CD8-positive, alpha-beta memory T cell (primary cell): ENCODE measurements at places on chromosomes 2 and 18. TPM values are rescaled to one million over a fixed set of nuclear protein-coding genes. Genes with fewer than 3 reads are reported as not detected.

LBH gene
- total RNA-seq, result 121 TPM

MYCN gene
- not detected for total RNA-seq

EGR4 gene
- total RNA-seq, result 0.31 TPM

NR4A2 gene
- total RNA-seq, result 19.7 TPM

DSG1 gene
- total RNA-seq, result not detected

- no peaks in the 10 kb centered on the region for H3K4me1 ChIP-seq
- no peak for DNase-seq
Measured at GRCh38 chr2:182359990-182360662, 66.7 kb downstream of the PDE1A start.

DNA sequence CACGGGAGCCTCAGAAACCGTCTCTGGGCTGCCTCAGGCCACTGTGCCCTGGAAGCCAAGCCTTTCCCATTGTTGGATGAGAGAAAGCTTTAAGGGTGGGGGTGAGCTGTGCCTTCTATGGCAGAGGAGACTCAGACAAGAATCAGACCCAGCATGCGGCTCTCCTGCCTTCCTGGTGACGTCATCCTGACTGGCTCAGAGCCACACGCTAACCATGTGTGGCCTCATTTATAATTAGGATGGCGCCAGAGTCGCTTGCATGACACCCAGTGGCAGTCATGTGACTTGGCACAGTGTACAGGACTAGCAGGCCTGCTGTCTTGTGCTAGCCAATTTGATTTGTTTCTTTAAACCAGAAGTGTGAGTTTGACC is 99.1 kb downstream of the SH3BP4 start:
- no peaks in the 10 kb centered on the region for H3K27me3 ChIP-seq
- no peak overlapping the region for H3K27ac ChIP-seq
- no peak overlapping the region for H3K4me3 ChIP-seq
- H3K4me1 ChIP-seq, result no peaks in the 10 kb centered on the region
- no peaks in the 10 kb centered on the region for H3K36me3 ChIP-seq
- DNase-seq, result no peak

- DNase-seq, result no peak
- no peak overlapping the region for H3K27ac ChIP-seq
Measured at GRCh38 chr2:17672583-17673317, 80.9 kb downstream of the SMC6 start.

DNA sequence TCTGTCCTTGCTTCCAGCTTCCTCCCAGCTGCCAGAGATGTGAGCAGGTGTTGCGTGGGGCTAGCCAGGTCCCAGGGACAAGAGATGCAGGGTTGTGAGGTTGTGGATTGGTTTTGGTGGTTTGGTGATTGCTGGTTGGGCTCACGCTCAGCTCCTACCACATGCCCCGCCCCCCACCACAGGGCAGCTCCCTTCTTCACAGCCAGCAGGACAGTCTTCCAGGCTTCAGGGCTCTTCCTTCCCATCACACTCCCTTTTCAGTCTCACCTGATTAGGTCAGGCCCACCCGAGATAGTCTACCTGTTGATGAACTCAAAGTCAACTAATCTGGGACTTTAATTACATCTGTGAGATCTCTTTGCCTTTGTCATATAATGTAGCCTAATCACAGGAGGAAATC is 52.0 kb upstream of the GLI2 start:
- no peaks in the 10 kb centered on the region for H3K27me3 ChIP-seq
- no peaks in the 10 kb centered on the region for H3K36me3 ChIP-seq
- H3K4me3 ChIP-seq, result no peak overlapping the region

- H3K27ac ChIP-seq, result no peak overlapping the region
- H3K36me3 ChIP-seq, result no peaks in the 10 kb centered on the region
- H3K27me3 ChIP-seq, result peaks cover 6% of the 10 kb centered on the region
Measured at GRCh38 chr2:172865422-172865821, 129.8 kb downstream of the RAPGEF4 start.

GRCh38 chr2:182191061-182191460 is 205.4 kb downstream of the PPP1R1C start:
- H3K4me1 ChIP-seq, result no peaks in the 10 kb centered on the region
- no peak for DNase-seq
- H3K27me3 ChIP-seq, result no peaks in the 10 kb centered on the region
- H3K4me3 ChIP-seq, result no peak overlapping the region

- DNase-seq, result no peak
- no peak overlapping the region for H3K27ac ChIP-seq
- no peaks in the 10 kb centered on the region for H3K4me1 ChIP-seq
- no peaks in the 10 kb centered on the region for H3K27me3 ChIP-seq
- no peaks in the 10 kb centered on the region for H3K36me3 ChIP-seq
Measured at GRCh38 chr18:62745089-62745751, 29.9 kb downstream of the PHLPP1 start.

DNA sequence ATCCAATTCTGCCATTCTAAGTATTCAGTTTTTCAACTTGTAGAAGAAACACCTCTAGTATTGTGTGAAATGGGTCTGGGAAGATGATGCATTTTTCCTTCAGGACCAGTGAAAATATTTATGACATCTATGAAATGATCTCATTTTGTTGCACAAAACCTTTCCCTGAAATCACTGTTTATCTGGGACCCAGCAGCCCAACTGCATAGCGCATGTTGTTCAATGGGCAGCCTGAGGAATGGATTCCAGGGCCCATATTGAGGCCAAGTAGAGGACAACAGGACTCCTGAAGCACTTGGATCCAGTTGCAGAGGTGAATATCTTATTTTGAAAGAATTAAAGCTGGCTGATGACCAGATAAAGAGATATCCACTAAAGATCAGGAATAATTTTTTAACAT is 7.3 kb downstream of the RBMS1 start:
- H3K4me1 ChIP-seq, result peaks cover 67% of the 10 kb centered on the region
- H3K36me3 ChIP-seq, result no peaks in the 10 kb centered on the region
- H3K4me3 ChIP-seq, result no peak overlapping the region
- DNase-seq, result no peak

- H3K4me1 ChIP-seq, result no peaks in the 10 kb centered on the region
- DNase-seq, result no peak
- no peak overlapping the region for H3K27ac ChIP-seq
- H3K4me3 ChIP-seq, result no peak overlapping the region
- H3K36me3 ChIP-seq, result no peaks in the 10 kb centered on the region
- H3K27me3 ChIP-seq, result no peaks in the 10 kb centered on the region
Measured at GRCh38 chr2:19710230-19710629, 191.6 kb downstream of the TTC32 start.

- H3K4me1 ChIP-seq, result no peaks in the 10 kb centered on the region
- H3K27me3 ChIP-seq, result no peaks in the 10 kb centered on the region
- H3K27ac ChIP-seq, result no peak overlapping the region
Measured at GRCh38 chr2:104049981-104050380, 803.9 kb upstream of the POU3F3 start.

DNA sequence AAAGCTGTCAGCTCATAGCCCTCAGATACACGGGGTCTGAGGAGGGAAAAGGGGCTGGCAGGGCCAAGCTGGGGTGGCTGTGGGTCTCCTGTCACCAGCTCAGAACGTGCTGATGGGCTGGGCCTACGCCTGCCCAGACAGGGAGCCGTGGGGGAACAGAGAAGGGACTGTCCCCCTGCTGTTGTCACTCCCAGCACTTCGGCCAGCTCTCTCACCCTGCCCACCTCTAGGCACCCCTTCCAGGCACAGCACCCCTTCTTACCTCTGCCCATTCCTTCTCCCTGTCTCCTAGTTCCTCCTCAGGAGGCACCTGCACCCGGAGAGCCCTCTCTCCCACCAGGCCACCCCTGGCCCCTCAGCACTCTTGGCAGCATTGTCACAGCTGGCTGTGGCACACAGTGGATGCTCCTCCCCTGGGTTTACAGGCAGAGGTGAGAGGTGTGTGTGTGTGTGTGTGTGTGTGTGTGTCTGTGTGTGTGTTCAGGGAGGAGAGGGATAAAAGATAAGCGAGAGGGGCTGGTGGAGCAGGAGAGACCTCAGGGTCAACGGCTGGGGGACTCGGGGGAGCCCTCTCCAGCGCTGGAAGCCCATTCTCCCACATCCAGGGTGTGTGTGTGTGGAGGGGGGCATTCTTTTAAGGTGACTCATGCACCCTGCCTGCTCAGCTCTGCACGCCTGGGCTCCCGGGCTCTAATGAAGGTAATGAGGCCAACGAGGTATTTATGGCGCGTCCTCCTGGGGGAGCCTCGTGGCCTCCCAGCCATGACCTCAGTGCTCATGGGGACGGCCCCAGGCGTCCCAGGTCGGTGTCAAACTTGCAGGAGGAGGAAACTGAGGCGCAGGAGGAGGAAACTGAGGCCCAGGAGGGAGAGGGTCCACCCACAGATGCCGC is 66.1 kb upstream of the SMAD7 start:
- DNase-seq, result no peak
- no peaks in the 10 kb centered on the region for H3K4me1 ChIP-seq
- no peaks in the 10 kb centered on the region for H3K27me3 ChIP-seq

DNA sequence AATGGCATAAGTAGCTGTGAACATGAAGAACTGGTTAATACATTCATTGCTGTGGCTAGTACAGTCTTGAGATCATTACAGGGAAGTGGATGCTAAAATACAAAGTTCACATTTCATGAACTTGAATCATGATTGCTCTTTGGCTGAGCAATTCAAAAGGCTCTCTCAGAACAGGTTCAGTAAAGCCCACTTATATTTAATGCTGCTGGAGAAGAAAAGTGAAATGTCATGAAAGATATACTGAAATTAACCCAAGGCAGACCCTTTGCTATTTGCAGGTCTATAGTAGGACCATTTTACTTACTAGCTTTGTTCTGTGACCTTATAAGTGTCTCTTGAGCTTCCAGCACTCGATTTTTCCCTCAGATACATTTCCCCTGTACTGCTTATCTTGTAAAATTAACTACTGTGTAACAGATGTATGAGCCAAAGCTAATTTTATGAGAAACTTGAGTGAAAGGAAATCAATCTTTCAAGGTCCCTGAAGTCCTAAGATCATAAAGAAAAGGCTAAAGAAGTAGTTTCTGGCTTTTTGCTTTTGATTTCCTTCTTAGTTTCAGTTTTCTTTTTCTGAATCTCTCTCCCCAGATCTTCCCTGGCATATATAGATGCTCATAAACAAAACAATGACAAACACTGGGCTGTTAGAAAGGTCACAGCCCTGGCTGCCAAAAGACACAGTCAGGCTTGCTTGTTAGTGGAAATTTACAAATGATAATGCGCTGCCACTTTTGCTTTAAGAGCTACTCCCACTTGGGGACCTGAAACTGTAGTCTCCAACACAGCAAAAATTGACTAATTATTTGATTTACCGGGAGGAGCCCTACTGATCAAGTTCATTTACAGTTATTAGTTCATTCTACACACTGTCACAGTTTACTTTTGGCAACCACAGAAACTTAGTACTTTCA is 132.7 kb upstream of the XPO1 start:
- no peaks in the 10 kb centered on the region for H3K27me3 ChIP-seq
- DNase-seq, result no peak
- H3K27ac ChIP-seq, result peak overlapping the region; percentile 35
- no peaks in the 10 kb centered on the region for H3K36me3 ChIP-seq
- peaks cover 12% of the 10 kb centered on the region for H3K4me1 ChIP-seq

DNA sequence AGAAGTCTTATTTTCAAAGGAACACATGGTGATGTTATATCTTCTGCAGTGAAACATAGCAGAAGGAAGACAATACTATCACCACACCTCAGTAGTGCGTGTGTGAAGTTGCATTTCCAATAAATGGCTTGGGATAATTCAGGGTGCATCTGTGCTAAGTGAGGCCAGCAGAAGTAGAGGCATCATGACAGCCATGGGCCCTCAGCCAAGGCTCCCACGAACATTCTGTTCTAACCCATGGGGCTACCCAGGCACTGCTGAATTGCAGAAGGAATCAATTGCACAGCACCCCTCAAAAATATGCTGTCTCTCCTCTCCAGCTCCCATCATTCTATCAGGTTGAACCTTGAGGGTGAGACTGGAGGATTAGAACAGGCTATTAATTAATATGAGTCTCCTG is 139.5 kb downstream of the RIF1 start:
- H3K27ac ChIP-seq, result no peak overlapping the region
- H3K36me3 ChIP-seq, result no peaks in the 10 kb centered on the region
- H3K4me3 ChIP-seq, result no peak overlapping the region
- H3K4me1 ChIP-seq, result no peaks in the 10 kb centered on the region
- no peak for DNase-seq
